ENCODE measurements at places on chromosomes 2 and 18.

DNA sequence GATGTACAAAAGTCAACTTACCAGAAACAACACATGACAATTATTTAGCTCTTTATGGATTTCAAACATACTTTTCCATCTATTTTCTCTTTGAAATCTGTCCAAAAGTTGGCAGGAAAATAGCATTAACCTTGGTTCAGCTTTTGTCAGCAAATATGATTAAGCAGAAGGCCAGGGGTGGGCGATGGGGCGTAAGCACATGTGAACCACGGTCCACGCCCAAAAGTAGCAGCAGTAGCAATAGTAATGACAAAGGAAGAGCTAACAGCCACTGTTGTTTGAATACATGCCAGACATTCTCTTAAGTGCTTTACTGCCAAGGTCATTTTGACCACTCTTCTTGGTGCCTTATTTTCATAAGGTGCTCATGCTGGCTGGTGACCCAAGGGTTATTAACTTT, 73.5 kb downstream of the ANTXR1 start:
- DNase-seq, result no peak

GRCh38 chr2:121257480-121257840, 27.5 kb downstream of the TFCP2L1 start:
- DNase-seq, result no peak

DNA sequence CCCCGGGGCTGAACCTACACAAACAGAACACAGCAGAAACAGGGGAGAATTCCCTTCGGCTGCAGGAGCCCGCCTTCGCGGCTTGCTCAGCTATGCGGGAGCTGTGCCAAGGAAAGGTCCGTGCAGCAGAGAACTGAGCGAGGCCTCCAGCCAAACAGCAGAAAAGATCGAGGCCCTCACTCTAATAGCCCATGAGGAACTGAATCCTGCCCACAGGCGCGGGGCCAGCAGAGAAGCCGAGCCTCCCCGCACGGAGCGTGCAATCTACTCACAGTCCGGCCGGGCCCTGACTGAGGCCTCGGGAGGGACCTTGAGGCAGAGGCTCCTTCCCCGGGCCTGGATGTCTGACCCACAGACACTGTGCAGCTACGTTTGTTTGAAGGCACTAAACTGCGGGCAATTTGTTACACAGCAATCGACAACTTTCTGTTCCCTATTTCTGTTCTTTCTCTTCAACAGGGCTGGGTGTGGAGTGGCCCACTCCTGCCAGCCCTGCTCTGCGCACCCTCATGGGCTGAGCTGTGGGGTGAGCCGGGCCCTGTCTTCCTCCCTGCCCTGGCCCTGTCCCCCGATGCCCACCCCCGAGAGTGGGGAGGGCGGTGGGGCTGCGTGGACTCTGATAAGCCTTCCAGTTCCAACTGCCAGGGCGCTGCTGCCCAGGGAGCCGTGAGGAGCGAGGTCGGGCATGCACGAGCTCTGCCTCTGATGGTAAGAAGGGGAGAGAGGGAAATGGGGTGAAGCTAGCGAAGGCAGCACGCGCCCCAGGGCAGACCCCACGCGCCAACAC, 13.7 kb downstream of the HES6 start:
- no peak for DNase-seq

GRCh38 chr2:66509326-66509811, 74.4 kb downstream of the MEIS1 start:
- DNase-seq, result no peak

DNA sequence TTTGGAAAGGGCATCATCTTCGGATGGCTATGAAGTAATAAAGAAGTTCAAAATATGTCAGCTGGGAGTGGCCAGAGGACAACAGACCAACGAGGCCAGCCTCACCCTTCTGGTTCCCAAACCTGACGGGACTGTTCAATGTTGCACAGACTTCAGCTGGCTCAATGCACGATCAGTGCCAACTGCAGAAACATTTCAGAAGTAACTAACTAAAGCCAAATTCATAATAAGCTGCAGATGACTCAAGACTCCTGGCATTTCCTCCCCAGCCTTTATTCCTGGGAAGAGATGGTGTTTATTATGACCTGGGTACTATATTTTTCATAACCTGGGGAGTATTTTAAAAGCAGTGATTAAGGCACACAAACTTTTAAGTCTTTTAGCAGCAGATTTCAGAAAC, 3.8 kb upstream of the ATP6V1C2 start:
- DNase-seq, result no peak

GRCh38 chr2:54581326-54582039, 125.4 kb downstream of the SPTBN1 start:
- DNase-seq, result no peak

DNA sequence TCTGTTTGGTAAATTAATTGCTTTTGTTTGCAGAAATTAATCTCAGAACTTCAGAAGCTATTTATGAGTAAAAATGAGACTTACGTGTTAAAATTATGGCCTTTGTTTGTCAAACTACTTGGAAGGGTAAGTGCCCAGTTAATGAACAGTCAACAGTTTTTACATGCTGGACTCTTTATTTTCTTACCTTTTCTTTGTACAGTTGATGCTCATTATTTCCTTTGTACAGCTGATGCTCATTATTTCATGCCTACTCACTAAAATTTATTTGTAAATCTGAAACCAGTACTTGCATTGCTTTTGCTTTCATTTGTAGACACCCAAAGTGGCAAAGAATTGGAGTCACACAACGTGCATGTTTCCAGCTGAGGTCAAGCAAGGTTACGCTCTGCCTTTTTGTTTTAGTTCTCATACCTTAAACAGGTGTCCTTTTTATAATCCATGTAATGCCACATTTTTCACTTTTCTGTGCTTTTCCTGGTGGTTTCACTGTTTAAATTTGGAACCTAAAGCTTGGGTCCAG, 13.3 kb downstream of the RIF1 start:
- no peak for DNase-seq

Measured in DND-41 (cell line).